ENCODE measurements at places on chromosomes 6 and 20.
A peak's percentile ranks its signal among the peaks of the same experiment; 100 is the strongest.

GRCh38 chr20:3084986-3085360 is 449 bp upstream of the AVP start:
- DNase-seq: no peak

DNA sequence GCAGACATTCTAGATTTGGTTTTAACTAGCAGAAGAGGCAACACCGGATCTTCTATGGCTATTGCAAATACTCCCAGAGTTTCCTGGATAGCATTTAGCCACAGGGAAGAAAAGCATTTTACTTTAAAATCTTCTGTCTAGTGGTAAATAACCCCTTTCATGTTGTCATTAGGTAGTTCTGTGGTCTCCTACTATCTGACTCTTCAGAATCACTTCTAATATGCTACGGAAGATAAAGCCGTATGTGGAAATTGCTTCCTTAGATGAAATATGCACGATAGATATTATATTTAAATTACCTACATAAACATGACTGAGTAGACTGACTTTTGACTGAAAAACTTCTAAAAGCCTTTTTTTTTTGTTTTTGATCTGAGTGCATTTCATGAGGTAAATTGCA is 759 bp downstream of the CRISP3 start:
- DNase-seq: no peak

DNA sequence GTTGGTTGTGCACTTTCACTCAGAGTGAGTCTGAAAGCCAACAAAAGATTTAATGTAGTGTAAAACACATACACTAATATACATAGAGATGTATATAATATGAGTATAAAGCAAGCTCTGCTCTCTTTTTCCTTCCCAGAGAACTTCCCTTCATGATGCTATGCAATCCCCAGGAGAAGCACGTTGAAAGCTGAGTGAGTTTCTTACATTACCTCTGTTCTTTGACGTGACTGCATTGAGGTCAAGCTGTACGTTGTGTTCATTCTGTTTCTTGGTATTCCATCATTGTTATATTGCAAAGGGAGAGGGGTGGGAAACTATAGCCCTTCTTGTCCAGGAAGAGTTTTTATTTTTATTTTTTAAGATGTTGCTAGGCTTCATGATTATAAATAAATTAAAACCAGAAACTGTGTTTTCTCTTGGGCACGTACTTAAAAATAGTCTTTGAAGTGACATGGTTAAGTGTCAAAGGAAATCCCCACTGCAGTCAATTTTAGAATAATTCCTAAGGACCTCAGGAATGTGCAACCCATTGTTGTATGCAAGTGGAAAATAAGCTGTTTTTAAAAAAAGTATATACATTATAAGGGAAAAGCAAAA is 651.0 kb downstream of the CD109 start:
- no peak for DNase-seq

GRCh38 chr20:46626758-46627157 is 24.5 kb downstream of the SLC13A3 start:
- DNase-seq: no peak

GRCh38 chr6:106098383-106099234 is 12.5 kb downstream of the PRDM1 start:
- DNase-seq: no peak

GRCh38 chr6:44049163-44049988 is 77.9 kb downstream of the MRPL14 start:
- no peak for DNase-seq

DNA sequence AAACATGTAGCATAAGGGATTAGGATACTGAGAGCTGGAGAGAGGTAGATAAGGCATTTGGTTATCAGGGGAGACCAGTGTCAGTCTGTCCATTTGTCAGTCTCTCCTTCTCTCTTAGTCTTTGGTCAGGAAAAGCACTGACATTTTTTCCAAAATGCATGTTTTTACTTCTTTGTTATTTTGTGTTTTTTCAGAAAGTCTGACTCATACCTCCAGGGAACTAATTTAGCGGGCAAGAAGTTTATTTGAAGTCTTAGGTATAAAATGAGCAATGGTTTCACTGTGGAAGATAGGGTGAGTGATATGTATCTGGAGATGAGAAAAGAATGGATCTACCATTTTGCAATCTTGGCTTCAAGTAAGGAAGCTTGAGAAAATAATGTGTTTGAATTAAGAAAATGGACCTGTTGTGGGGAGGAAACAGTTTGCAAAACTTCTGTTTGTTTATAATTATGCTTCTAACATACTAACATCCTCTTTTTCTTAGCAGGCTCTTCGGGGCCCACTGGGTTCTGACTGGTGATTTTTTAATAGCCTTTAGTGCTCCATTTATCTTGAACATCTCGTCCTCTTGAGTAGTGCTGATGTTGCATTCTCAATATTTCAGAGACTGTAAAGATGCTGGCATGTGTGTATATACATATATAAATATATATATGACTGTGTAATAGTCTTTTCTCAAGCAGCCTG is 66.9 kb upstream of the FABP7 start:
- no peak for DNase-seq

DNA sequence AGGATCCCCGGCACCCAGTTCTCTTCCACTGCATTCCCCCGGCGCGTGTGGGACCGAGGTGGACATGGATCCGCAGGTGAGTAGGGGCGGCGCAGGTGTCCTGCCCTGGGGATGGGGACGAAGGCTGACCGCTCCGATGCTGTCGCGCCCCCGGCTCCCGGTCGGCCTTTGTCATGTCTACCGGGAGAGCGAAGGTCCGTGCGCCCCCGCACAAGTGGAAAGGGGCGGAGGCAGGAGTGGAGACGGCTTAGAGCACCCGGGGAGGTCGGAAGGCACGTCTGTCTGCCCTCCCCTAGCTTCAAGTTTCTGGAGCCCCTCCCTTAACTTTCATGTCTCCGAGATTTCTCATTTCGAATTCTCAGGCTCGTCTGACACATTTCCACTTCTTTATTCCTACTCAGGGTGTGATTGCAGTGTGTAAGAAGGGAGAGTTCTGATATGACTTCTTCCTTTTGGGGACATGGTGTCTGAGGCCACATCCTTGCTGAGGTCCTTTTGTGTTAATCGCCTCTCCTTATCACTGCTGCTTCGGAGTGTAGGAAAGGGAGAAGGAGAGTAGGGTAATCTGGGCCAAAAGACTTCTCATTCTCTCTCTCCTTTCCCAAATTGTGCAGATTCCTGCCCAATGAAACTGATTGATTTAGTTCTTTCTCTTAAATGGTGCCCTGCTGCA is 435 bp downstream of the KIFC1 start:
- DNase-seq: no peak

- DNase-seq: no peak
These were observed 6.4 kb downstream of the CD109 start for GRCh38 chr6:73702444-73702843.

DNA sequence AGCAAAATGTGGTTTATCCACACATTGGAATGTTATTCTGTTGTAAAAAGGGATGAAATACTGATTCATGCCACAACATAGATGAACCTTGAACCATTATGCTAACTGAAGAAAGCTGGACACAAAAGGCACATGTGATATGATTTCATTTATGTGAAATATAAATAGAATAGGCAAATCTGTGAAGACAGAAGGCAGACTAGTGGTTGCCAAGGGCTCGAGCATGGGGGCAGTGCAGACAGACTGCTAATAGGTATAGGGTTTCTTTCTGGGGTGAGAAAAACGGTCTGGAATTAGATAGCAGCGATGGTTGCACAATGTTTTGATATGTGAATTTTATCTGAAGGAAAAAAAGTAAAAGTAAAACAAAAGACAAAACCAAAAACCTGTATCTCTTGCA is 54.6 kb upstream of the FNDC1 start:
- no peak for DNase-seq

DNA sequence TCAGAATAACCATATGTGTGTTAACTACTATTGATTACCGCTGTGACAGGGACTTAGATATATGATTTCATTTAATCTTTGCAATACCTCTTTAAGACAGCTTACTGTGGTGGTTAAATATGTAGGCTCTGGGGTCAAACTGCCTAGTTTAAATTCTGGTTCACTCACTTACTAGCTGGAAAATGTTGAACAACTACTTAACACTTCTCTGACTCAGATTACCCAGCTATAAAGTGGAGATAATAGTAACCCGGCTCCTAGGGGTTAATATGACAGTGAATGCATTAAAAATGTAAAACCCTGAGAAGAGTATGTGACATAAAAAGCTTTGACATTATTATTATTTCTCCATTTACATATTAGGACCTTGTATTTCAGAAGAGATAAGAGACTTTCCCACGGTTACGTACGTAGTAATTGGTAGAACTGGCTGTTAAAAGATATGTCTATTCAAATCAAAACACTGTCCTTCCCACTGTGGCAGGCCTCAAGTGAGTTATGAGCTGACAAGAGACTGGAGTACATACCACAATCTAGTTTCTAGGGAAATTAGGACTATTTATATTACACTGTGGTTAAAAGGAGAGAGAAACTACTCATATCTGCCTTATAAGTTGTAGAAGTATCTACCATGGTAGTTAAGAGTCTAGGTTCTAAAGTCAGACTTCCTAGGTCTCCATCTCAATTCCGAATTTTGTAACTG is 4.4 kb upstream of the PLCB1 start:
- DNase-seq: no peak

DNA sequence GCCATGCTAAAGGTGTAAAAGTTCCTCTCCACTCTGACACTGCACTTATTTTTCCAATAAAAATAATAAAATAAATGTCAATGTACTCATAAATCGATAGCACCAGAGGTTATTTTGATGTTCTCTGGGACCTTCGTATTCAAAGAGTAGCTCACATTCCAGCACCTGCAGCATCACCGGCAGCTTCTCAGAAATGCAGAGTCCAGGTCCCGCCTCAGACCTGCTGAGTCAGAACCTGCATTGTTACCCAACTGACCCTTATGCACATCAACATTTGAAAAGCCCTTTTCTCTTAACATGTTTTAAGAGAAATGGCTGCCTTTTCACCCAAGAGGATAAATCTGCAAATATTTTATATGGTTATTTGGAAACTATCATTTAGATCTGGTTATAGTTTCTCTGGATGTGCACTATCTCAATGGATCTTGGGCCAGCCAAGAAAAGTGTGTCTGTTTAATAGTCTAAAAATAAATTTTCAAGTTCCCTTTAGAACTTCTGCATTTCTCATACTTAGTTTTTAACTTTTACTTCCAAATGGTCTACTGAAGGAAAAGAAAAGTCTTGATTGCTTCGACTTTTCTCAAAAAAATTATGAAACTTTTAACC is 216.2 kb upstream of the PRDM1 start:
- no peak for DNase-seq

DNA sequence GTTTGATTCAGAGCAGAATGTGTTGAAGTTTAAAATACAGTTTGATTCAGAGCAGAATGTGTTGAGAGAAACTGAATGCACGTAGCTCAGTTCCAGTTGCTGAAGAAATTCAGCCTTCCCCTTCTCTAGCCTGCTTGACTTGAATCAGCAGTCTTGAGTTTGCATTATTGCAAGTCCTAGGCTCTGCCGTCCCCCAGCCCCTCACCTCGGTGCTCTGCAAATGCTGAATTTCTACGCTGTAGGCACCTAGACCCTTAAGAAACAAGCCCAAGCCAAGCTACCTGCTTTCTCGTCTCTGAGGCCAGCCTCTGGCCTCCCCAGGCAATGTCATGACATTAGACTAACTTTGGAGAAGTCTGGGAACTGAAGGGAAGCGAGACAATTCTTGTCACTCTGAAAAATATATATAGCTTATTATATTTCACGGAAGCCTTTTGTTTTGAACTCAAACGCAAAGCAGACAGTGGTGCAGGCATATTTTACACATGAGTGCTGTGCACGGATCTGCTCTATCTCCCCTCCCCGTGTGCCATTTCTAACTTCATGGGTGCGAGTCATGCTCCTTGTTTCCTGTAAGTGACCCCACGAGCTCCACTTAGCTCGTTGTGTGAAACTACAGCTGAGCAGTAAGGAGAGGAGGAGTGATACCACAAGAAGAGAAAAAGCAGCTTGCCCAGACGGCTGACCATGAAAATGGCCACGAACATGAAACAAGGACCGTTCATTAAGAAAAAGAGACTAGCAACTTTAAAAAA is 71.4 kb upstream of the DUSP22 start:
- no peak for DNase-seq

GRCh38 chr6:68776354-68776753 is 141.3 kb downstream of the ADGRB3 start:
- peak; percentile 27 for DNase-seq

Data from midbrain (tissue), 1 donor.